ENCODE measurements at places on chromosomes 2 and 18.

GRCh38 chr2:68994864-68995263, 18.1 kb upstream of the ANTXR1 start:
- no peak for DNase-seq

GRCh38 chr2:121906170-121906569, 150.7 kb downstream of the TSN start:
- no peak for DNase-seq

DNA sequence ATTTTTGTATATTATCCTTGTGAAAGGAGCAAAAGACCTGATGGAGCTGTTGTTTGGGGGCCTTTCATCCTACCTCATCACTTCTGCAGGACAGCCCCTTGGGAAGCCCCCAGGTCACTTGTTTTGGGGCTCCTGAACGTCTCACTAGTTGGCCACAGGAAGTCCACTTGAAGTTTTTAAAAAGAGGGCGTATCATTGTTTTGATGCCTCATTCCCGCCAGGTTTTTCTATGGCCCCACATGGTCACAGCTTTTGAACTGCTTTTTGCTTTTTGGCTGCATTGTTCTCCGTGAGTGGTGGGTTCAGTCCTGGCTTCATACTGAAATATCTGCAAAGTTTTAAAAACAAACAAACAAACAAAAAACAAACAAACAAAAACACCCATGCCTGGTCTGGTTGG, 216.3 kb downstream of the PRKCE start:
- DNase-seq: no peak

DNA sequence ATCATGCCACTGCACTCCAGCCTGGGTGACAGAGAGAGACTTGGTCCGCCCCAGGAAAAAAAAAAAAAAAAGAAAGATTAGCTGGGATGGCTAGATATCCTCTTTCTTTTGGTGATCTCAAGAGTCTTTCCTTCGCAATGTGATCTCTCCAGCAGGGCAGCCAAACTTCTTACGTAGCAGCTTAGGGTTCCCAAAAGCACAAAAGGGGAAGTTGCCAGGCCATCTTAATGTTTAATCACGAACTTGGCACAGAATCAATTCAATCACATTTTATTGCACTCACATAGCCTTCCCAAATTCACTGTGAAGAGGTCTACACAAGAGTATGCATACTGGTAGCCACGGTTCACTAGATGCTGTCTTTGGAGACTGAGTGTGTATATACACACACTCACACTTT, 53.1 kb downstream of the VIL1 start:
- DNase-seq: no peak

DNA sequence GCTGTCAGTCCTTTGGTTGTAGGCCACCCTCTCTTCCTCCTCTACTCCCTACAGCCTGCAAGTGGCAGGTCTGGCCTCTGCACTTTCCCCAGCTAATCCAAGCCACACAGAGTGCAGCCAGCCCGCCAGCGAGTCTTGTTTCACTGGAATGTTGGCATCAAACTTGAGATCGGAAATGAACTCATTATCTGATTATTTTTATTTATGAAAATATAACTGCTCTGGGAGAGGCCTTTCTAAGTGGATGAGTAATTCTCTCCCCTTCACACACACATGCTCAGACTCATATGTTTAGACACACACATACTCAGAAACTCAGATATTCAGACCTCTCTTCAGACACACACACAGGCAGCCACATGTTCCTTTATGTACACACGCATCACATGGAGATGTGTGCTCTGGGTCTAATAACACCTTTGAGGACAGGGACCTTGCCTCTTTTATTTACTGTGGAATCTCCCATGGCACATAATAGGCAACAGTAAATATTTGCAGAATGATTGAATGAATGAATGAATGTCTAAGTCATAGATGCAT, 151.3 kb downstream of the ZFP36L2 start:
- DNase-seq: peak; percentile 81

DNA sequence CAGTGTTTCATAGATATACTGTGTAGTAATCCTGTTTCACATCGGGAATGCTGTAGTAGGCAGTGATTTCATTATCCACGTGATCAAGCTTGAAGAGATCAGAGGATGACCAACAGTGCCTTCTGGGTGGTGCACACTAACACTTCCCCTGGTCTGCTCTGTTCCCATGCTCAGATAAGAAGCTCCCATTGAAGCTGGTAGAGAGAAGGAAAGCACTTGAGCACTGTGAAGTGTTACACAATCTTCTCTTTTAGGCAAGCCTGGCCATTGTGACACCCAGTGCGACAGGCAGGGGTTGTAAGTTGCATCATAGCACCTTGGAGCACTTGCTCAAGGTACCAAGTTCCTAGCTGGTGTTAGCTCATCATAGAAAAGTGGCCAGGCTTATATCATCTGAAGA, 30.6 kb upstream of the GPD2 start:
- DNase-seq: no peak

- DNase-seq: no peak
Measured at GRCh38 chr18:36733150-36733549, 95.7 kb downstream of the TPGS2 start.

DNA sequence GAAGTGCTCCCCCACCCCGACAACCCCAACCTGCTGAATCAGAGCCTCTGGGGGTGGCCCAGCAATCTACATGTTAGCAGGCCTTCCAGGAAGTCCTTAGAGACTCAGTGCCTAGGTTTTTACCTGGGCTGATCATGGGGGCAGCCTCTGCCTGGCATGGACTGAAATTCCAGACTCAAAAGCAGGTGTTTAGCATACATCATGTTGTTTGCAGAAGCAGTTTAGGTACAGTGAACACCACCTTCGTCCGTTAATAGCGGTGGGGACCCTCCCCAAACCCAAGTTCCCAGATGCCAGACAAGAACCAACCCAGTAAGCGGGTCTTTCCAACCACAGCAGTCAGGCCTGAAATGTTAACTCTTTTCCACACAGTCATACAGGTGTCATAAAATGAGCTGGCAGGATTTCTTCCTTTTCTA, 26.4 kb upstream of the GALR1 start:
- no peak for DNase-seq

- DNase-seq: no peak
Measured at GRCh38 chr2:156329927-156330726, 2.4 kb downstream of the NR4A2 start.

DNA sequence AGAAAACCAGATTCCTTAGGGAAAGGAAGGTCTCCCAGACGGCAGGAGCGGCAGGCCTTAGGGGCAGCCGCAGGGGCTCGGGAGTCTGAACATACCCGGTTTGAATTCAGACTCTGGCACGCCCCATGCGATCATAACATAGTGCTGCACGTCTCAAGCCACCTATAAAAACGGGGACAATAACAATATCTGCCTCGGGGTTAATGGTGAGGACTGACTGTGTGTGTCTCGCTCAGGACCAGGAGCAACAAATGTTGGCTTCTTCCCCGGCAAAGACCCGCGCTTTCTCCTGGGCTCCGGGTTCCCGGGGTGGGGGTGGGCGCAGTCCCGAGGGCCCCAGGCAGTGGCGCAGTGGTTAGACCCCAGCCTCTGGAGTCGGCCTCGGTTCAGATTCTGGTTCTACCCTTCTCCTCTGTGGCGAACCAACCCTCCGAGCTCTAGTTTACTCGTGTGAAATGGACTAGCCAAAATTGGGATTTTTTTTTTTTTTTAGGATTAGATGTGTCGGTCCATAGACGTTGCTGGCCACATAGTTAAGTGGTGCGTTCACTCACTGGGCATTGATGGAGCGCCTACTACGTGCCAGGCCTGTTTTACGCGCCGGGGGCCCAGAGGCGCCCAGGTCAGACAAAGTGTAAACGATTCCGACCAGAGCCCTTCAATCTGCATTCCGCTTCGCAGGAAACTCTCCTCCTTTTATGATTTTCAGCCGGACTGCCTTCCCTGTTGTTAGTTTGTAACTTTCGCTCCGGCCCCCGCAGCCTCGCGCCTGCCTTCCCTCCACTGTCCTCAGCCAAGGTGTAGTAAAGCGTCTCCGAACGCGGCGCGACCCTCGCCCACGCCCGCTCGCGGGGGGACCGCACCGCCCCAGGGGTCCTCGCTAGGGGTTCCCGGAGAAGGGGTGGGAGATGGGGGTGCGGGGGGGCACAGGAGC, 820 bp upstream of the SH3BP4 start:
- peak; percentile 36 for DNase-seq

DNA sequence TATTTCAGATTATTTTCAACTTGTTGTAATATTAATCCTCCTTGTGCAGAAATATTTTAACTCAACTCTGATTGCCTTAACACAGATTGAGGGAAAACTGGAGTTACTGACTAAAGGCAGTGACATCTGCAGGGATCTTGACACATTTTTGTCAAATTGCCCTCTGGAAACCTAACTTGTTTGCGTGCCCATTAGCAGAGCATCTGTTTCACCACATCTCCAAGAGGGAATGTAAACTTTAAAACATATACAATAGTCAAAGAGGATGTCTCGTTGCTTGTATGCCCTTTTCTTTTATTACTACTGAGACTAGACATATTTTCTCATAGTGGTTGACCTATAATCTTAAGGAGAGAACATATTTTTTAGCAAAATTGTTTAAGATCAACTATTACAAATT, 14.2 kb downstream of the INPP1 start:
- no peak for DNase-seq

GRCh38 chr2:196218106-196218505, 46.7 kb upstream of the STK17B start:
- DNase-seq: no peak

GRCh38 chr2:18671363-18671762, 82.0 kb upstream of the NT5C1B start:
- DNase-seq: no peak

- no peak for DNase-seq
Measured at GRCh38 chr2:191878548-191879279, 31.8 kb upstream of the CAVIN2 start.

GRCh38 chr18:3910512-3910911, 460.5 kb downstream of the TGIF1 start:
- DNase-seq: no peak

- DNase-seq: no peak
Measured at GRCh38 chr2:145753041-145753608, 1233.2 kb upstream of the ZEB2 start.

- no peak for DNase-seq
Measured at GRCh38 chr18:77123320-77124231, 9.0 kb downstream of the MBP start.

- no peak for DNase-seq
Measured at GRCh38 chr2:25453199-25453905, 111.6 kb upstream of the DNMT3A start.

GRCh38 chr2:46540496-46541331, 61.3 kb downstream of the TMEM247 start:
- DNase-seq: no peak

- DNase-seq: no peak
Measured at GRCh38 chr2:112035786-112036185, 19.3 kb upstream of the TMEM87B start.

GRCh38 chr2:99935662-99936061, 206.7 kb downstream of the AFF3 start:
- DNase-seq: no peak

DNA sequence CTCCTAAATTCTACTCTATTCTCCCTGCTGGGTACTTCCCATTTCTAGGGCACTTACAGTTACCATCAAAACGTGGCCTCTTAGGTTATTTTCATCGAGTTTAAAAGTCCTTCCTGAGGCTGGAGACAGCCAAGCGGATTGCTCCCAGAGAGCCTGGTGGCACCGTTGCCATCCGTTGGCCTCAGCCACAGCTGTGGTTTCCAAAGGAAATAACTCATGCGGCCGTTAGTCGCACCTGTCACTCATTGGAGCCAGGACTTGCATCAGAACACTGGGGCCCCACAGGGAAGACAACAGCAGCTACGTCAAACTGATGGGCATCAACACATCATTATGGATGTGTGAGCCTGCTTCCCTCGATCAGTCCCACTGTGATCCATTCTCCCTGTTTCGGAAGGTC, 453.4 kb downstream of the BCL11A start:
- no peak for DNase-seq

GRCh38 chr2:211084352-211084751, 528.0 kb downstream of the CPS1 start:
- DNase-seq: no peak

DNA sequence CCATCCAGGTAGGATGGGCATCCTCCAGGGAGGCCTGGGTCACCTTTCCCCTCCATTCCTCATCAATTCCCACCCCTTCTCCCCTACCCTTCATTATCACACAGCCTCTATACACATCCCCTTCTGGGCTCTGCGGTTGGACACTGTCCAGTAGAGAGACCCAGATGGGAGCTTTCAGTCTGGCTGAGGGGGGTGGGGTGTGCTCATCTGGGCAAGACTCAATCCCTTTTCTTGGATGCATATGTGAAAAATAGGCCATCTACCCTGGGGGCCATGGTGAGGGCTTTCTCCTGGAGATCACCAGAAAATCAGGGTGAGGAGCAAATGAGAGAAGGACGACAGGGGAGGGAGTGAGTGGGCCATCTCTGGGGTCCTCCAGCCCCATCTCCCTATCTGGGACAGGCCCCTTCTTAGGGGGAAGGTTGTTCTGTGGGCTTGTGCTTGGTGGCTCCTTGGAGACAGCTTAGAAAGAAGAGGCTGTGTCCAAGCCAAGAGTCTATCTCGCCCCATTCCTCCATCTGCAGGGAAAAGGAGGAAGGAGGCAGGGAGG, 160.1 kb downstream of the DYSF start:
- DNase-seq: no peak

- DNase-seq: no peak
Measured at GRCh38 chr2:242034996-242035814, 165.7 kb downstream of the RTP5 start.

DNA sequence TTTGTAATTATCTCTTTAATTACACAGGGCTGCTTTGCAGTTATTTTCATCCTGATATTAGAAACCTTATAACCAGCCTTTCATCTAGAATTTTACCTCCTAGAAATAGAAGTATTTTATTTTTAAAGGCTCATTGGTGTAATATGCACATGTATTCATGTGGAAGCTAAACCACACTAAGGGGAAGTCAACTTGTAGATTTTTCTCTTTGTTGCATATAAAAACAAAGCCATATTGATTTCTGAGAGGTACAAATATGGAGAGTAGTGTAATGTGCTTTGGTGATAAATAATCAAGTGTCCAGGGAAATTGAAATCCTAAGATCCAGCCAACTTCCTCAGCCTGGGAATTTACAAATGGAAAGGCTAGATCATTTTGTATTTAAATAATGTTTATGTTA, 301.2 kb downstream of the LRATD1 start:
- DNase-seq: no peak

- DNase-seq: no peak
Measured at GRCh38 chr2:169165791-169166190, 96.4 kb downstream of the DHRS9 start.

- no peak for DNase-seq
Measured at GRCh38 chr2:167471332-167471731, 583.1 kb downstream of the XIRP2 start.

All from prostate gland (tissue), 2 donors.